ENCODE measurements at places on chromosomes 13 and 19. TPM values are rescaled to one million over a fixed set of nuclear protein-coding genes. Genes with fewer than 3 reads are reported as not detected.

Gene KIR3DL1
- not detected for total RNA-seq

Gene BCL3
- total RNA-seq = 26.2 TPM

Gene IGFL4
- total RNA-seq = not detected

Gene HIPK4
- total RNA-seq = not detected

Gene ZNF283
- total RNA-seq = 3.6 TPM

Gene FCER2
- not detected for total RNA-seq

Gene RAB20
- total RNA-seq = 23.1 TPM

Gene ERFL
- total RNA-seq = not detected

Gene RNF225
- not detected for total RNA-seq

Gene CBY2
- total RNA-seq = not detected

Gene PDX1
- 6.5 TPM for total RNA-seq

Gene ZIC2
- not detected for total RNA-seq

Gene COL4A1
- 80.4 TPM for total RNA-seq

Gene SIRT2
- total RNA-seq = 33.2 TPM

Gene OR7D2
- total RNA-seq = not detected

Gene SLC15A1
- 12.2 TPM for total RNA-seq

Gene CGB1
- total RNA-seq = not detected

Data from body of pancreas (tissue), 4 donors.